ENCODE measurements at places on chromosomes 4 and X. TPM values are rescaled to one million over a fixed set of nuclear protein-coding genes. Genes with fewer than 3 reads are reported as not detected.

DNA sequence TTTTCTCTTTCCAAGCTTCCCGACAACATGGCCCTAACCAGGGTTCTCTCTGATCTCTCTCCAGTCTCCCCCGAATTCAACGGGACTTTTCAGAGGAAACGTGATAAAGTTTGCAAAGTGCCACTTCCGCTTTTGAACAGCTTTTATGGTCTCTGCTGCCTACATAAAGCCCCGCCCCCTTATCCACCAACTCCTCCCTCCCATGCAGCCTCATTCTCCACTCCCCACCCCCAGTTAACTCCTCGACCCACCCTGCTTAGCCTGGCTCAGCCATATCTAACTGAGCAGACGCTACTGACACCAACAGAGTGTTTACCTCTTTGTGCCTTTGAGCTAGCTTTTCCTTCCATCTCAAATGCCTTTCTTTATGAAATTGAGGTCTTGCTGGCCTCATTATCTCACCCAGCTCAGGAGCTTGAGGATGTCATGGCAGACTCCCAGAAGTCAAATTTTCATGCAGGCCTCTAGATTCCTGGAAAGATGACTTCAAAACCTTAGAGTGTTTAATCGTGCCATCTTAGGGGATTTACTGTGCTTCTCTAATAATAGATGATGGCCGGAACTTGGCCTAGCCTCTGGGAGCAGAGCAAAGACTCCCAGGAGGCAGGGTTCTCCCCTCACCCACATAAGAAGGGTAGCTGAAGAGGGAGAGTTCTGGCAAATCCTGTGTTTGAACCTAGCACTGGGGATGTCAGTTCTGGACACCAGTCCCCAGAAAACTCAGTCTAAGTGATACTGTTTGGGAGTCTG is 606.0 kb downstream of the BCOR start:
- no peaks in the 10 kb centered on the region for H3K36me3 ChIP-seq
- H3K27ac ChIP-seq: peak overlapping the region; percentile 28
- no peaks in the 10 kb centered on the region for H3K27me3 ChIP-seq

- no peaks in the 10 kb centered on the region for H3K36me3 ChIP-seq
- H3K4me3 ChIP-seq: no peak overlapping the region
- no peaks in the 10 kb centered on the region for H3K27me3 ChIP-seq
- no peak for DNase-seq
These were observed 204.8 kb upstream of the LDB2 start for GRCh38 chr4:17103231-17103630.

DNA sequence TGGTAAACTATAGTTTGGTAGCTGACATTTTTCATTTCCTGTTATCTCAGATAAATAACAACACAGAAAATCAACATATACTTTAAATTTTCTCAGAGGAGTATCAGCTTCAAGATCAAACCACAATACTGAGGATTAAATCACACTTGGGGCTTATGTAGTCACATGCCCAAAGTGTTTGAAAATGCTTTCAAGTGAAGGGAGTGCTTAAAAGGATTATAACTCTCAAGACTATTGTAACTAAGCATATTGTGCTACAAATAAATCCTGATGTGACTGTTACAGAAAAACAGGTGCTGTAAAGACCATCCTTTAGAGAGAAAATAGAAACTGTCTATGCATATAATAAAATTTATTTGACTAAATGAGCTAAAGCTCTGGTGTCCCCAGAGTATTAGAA is 887.6 kb downstream of the ADGRL3 start:
- no peak for DNase-seq
- no peaks in the 10 kb centered on the region for H3K4me1 ChIP-seq
- no peaks in the 10 kb centered on the region for H3K27me3 ChIP-seq
- H3K27ac ChIP-seq: no peak overlapping the region

- no peaks in the 10 kb centered on the region for H3K36me3 ChIP-seq
- H3K4me1 ChIP-seq: no peaks in the 10 kb centered on the region
- DNase-seq: no peak
- H3K27ac ChIP-seq: no peak overlapping the region
These were observed 425.3 kb downstream of the SPRY1 start for GRCh38 chr4:123821861-123822260.

- no peaks in the 10 kb centered on the region for H3K4me1 ChIP-seq
- H3K27ac ChIP-seq: no peak overlapping the region
- no peak overlapping the region for H3K4me3 ChIP-seq
- no peak for DNase-seq
- H3K36me3 ChIP-seq: no peaks in the 10 kb centered on the region
- H3K27me3 ChIP-seq: no peaks in the 10 kb centered on the region
These were observed 95.8 kb downstream of the MGST2 start for GRCh38 chr4:139761461-139761860.

DNA sequence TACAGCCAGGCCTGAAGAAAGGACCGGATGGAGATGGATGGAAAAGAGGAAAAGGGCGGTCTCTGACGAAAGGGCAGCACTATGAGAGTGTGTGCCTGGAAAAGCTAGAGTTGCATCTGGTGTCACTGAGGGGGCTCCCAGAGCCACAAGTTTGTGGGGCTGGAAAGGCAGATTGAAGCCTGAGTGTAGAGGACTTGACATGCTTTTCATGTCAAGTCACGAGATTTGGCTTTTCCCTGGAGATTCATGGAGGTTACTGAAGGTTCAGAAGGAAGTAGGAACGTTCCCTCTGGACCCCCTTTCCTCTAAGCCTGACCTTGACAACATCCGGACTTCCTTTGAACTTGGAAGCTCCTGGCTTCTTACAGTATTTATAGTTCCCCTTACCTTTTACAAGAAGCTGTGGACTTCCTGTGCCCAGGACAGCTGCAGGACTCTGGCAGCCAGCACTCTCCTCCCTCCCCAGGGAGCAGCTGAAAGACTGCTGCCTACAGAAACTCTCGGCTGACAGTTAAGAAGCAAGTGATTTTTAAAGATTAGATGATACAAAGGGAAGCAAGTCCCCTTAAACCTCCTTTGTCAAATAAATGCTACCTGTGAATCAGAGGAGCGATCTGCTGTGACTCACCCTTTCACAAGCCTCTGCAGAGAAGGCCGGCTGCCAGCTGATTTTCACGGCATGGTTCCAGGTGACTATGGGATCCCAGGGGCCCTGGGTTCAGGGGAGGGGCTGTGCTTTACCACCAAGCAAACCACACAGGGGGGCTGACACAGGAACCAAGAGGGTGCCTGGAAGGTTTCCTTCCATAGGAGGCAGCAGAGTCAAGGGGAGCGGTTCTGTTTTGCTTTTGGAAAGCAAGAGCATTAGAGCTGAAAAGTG is 72.9 kb upstream of the STIM2 start:
- no peaks in the 10 kb centered on the region for H3K36me3 ChIP-seq
- no peak overlapping the region for H3K27ac ChIP-seq
- DNase-seq: peak; percentile 15
- no peaks in the 10 kb centered on the region for H3K27me3 ChIP-seq
- no peak overlapping the region for H3K4me3 ChIP-seq
- no peaks in the 10 kb centered on the region for H3K4me1 ChIP-seq

DNA sequence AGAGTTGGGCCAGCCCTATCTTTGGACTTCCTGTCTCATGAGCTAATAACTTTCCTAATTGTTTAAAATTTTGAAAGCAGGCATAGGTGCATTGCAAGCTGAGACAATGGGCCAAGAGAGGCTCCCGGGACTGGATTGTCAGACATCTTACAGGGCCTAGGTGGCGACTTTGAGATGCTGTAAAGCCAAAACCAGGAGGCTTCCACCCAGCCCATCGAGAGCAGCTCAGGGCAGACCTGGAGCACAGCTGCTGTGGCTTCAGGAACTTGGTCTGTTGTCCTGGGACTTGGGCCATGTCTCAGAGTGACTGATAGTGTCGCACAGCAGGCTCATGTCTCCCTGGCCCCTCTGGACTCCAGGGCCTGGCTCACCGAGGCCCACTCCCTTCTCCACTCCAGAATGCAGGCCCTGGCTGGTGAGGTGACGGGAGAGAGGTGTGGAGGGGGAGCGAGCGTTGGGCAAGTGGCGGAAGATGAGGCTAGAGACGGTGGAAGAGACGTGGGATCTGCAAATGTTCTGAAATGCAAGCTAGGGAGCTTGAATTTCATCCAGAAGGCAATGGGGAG is 24.1 kb upstream of the MTM1 start:
- H3K27me3 ChIP-seq: no peaks in the 10 kb centered on the region
- peaks cover 2% of the 10 kb centered on the region for H3K4me1 ChIP-seq
- H3K36me3 ChIP-seq: no peaks in the 10 kb centered on the region
- H3K4me3 ChIP-seq: no peak overlapping the region
- peak; percentile 25 for DNase-seq

DNA sequence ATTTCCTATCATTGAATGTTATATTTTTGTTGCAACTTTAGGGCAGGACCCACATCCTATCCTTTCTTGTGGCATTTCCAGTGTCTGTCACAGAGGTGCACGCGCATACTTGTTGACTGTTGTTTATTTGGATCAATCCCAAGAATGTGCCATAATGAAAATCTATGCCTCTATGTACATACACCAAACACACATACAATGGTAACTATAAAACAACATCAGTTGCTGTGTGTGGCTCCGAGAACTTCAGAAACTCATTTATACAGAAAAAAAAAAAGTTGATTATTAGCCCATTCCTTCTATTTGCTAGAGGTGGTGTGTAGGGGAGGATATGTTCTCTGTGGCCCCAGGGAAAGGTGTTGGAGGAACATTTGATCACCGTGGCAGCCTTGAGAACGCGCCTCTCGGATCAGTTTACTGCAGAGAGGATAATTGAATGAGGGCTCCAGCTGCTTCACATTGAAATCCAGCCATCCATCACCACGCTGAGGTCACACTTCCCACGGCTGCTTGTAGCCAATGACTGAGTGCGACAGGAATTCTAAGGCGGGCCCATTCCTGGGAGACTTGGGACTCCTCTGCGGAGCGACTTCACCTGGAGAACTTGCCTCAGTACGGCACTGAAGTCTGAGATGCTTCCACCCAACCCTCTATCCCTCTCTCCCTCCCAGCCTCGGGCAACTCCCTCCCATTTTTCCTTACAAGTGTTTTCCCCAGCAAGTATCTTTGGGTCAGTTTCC is 19.5 kb downstream of the SMPX start:
- H3K36me3 ChIP-seq: no peaks in the 10 kb centered on the region
- DNase-seq: no peak
- no peak overlapping the region for H3K27ac ChIP-seq
- H3K27me3 ChIP-seq: no peaks in the 10 kb centered on the region
- no peaks in the 10 kb centered on the region for H3K4me1 ChIP-seq

- H3K27me3 ChIP-seq: peaks cover 8% of the 10 kb centered on the region
- DNase-seq: no peak
- H3K4me3 ChIP-seq: no peak overlapping the region
These were observed 65.5 kb downstream of the CRMP1 start for GRCh38 chr4:5827108-5828004.

GRCh38 chrX:153468008-153468580 is 2.3 kb downstream of the HAUS7 start:
- peaks cover 27% of the 10 kb centered on the region for H3K4me1 ChIP-seq
- no peaks in the 10 kb centered on the region for H3K27me3 ChIP-seq
- H3K36me3 ChIP-seq: peaks cover 14% of the 10 kb centered on the region
- DNase-seq: no peak
- no peak overlapping the region for H3K4me3 ChIP-seq

DNA sequence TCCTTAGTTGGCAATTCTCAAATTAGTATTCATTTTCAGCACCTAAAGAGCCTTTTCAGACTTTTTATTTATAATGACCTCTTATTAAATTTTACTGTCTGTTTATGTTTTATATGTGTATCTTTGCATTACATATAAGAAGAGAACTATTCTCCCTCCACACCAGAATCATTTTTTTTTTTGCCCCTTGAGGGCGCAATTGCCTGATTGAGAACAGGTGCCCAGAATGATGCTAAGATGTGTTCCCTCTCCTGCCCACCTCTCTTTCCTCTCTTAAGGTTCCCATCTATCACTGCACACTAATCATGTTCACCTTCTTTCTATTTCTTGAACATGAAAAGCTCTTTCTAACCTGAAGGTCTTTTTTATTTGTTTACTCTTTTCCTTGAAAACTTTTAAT is 44.2 kb upstream of the ADAM29 start:
- no peaks in the 10 kb centered on the region for H3K36me3 ChIP-seq
- no peaks in the 10 kb centered on the region for H3K4me1 ChIP-seq
- no peaks in the 10 kb centered on the region for H3K27me3 ChIP-seq
- no peak for DNase-seq
- no peak overlapping the region for H3K27ac ChIP-seq

GRCh38 chr4:41881981-41882624 is 53.1 kb upstream of the TMEM33 start:
- H3K27ac ChIP-seq: no peak overlapping the region
- no peaks in the 10 kb centered on the region for H3K36me3 ChIP-seq
- DNase-seq: no peak
- H3K4me3 ChIP-seq: peak overlapping the region; percentile 58

GRCh38 chr4:159049780-159050375 is 53.0 kb upstream of the RAPGEF2 start:
- no peaks in the 10 kb centered on the region for H3K4me1 ChIP-seq
- H3K27ac ChIP-seq: no peak overlapping the region
- no peak for DNase-seq
- H3K4me3 ChIP-seq: no peak overlapping the region
- no peaks in the 10 kb centered on the region for H3K36me3 ChIP-seq

DNA sequence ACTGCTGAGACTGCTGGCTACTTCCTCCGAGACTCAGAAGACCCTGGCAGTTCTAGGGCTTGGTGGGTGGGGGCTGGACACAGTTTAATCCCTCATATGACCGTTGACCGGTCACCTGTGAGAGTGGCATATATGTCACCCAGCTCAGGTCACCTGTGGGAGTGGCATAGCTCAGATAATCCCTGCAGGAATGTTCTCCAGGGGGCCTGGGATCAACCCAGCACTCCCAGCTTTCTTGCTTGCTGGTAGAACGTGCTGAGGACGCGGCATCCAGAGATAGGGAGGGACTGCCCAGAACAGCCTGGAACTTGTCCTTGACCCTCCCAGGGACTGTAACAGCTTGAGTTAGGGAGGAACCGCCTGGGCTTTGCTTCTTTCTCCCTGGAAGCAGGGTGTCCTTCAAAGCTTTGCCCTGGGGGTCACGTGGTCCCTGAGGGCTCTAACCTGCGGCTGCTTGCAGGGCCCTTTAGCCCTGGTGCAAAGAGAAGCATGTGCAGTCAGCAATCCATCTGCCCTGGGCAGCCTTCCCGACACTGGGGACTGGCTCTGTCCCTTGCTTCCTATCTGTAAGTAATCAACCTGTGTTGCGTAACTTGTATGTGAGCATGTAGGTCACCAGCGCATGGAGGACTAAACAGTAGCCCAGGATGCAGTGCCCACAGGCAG is 55.3 kb downstream of the ZFYVE28 start:
- peaks cover 33% of the 10 kb centered on the region for H3K4me1 ChIP-seq
- H3K36me3 ChIP-seq: no peaks in the 10 kb centered on the region
- H3K27me3 ChIP-seq: no peaks in the 10 kb centered on the region
- DNase-seq: no peak

GRCh38 chrX:51697397-51697796 is 12.9 kb upstream of the CENPVL1 start:
- no peaks in the 10 kb centered on the region for H3K36me3 ChIP-seq
- no peak overlapping the region for H3K4me3 ChIP-seq
- no peaks in the 10 kb centered on the region for H3K27me3 ChIP-seq
- no peak for DNase-seq
- H3K4me1 ChIP-seq: no peaks in the 10 kb centered on the region

ETFDH gene
- total RNA-seq: 14.3 TPM

ASMTL gene
- 45.9 TPM for total RNA-seq

P2RY10 gene
- 71.9 TPM for total RNA-seq

PPP1R2C gene
- total RNA-seq: not detected

PLRG1 gene
- 58.7 TPM for total RNA-seq

CTSO gene
- 10.4 TPM for total RNA-seq

TRO gene
- 3.0 TPM for total RNA-seq

AR gene
- total RNA-seq: 0.25 TPM

All from T-cell (primary cell).